T-helper 17 cell (primary cell): ENCODE measurements at places on chromosomes 5 and 9.

GRCh38 chr5:25090275-25090674, 445.5 kb upstream of the CDH10 start:
- H3K36me3 ChIP-seq = no peaks in the 10 kb centered on the region
- H3K27me3 ChIP-seq = no peaks in the 10 kb centered on the region
- H3K4me1 ChIP-seq = no peaks in the 10 kb centered on the region
- no peak overlapping the region for H3K4me3 ChIP-seq
- H3K27ac ChIP-seq = no peak overlapping the region

DNA sequence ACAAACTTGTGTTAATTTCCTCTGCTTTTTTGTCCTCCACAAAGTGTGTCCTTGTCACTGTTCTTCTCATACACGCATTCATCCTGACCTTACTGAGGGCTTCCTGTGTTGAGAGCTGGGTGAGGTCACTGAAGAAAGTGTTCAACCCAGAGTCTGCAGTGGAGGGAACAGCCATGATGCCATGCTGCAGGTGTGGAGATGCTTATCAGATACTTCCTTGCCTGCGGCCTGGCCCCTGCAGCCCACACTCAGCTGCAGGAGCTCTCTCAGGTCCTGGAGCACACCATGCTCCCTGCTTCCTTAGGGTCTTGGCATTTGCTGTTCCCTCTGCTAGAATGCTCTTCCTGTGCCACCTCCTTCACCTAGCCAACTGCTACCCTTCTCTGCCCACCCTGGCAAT, 108.1 kb upstream of the SPRY4 start:
- H3K36me3 ChIP-seq = no peaks in the 10 kb centered on the region
- peak overlapping the region; percentile 79 for H3K4me3 ChIP-seq
- no peaks in the 10 kb centered on the region for H3K27me3 ChIP-seq
- H3K27ac ChIP-seq = peak overlapping the region; percentile 97
- peak; percentile 41 for DNase-seq

DNA sequence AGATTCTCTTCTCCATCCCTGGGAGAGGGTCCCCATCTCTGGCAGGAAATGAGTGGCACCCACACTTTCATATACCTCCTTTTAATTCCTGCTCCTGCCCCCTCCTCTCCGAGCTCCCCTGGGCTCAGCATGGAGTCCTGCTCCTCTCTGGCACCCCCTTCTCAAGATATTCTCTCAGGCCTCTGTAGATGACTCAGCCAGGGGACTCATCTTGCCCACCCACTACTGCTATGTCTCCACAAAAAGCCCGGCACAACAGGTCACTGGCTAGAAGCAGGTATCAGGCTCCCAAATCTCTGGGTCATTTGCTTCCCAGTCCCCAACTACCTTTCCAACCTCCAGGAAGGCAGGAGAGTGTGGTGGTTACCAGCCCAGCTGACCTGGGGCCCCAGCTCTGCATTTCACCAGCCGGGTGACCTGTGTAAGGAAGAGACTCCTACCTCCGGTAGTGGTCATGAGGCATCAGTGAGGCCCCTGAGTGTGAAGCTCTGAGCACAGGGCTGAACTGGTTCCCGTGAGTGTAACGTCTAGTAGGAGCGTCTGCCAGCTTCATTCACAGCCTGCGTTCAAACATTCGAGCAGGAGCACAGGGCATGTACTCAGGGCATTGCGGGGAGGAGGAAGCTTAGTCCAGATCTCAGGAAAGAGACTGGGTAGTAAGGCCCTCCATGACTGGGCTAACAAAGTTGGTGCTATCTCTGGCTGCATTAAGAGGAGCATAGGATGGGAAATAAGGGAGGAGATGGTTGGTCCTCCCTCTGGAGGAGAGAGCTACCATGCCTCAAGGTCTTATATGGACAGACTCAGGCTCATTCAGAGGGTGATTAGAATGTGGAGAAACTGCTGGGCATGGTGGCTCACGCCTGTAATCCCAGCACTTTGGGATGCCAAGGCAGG, 63.7 kb downstream of the LMX1B start:
- H3K36me3 ChIP-seq = peaks cover 20% of the 10 kb centered on the region
- no peak for DNase-seq
- no peak overlapping the region for H3K27ac ChIP-seq
- H3K27me3 ChIP-seq = peaks cover 92% of the 10 kb centered on the region

- no peak overlapping the region for H3K4me3 ChIP-seq
- peaks cover 6% of the 10 kb centered on the region for H3K4me1 ChIP-seq
- no peak overlapping the region for H3K27ac ChIP-seq
These were observed 3.6 kb upstream of the NR5A1 start for GRCh38 chr9:124510650-124511425.

- H3K36me3 ChIP-seq = no peaks in the 10 kb centered on the region
- H3K27me3 ChIP-seq = peaks cover 17% of the 10 kb centered on the region
- DNase-seq = peak; percentile 82
- H3K4me1 ChIP-seq = peaks cover 18% of the 10 kb centered on the region
- peak within 1 kb of the TSS; percentile 90 for H3K4me3 ChIP-seq
These were observed at the start of gene NPDC1 for GRCh38 chr9:137046088-137046787. NPDC1 (minus strand) TSS chr9:137046177; CDS start chr9:137045989, 188 bp downstream.

DNA sequence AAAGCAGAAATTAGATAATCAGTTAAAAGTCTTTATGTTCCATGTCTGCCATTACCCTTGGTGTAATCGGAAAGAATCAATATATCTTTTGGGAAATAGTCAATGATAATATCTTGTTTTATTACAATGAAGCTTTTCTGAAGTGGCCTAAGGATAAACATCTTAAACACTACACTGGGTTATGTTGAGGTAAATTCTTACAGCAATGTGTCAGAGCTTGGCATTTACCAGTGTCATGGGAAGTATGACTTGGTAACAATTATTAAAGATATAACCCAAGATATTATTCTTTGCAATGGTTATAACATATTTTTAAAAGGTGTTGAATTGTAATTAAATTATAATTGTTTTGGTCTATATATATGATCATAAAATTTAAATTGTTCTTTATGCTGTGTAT, 84.7 kb downstream of the CFAP95 start:
- no peaks in the 10 kb centered on the region for H3K4me1 ChIP-seq
- no peaks in the 10 kb centered on the region for H3K36me3 ChIP-seq
- H3K27ac ChIP-seq = no peak overlapping the region
- H3K27me3 ChIP-seq = peaks cover 33% of the 10 kb centered on the region
- no peak overlapping the region for H3K4me3 ChIP-seq
- DNase-seq = no peak

- H3K27me3 ChIP-seq = no peaks in the 10 kb centered on the region
- H3K27ac ChIP-seq = no peak overlapping the region
- H3K4me1 ChIP-seq = no peaks in the 10 kb centered on the region
- H3K4me3 ChIP-seq = no peak overlapping the region
- no peaks in the 10 kb centered on the region for H3K36me3 ChIP-seq
These were observed 71.2 kb upstream of the IZUMO3 start for GRCh38 chr9:24616863-24617262.

GRCh38 chr5:17258431-17258830, 41.0 kb downstream of the BASP1 start:
- no peak overlapping the region for H3K27ac ChIP-seq
- no peaks in the 10 kb centered on the region for H3K27me3 ChIP-seq
- no peak overlapping the region for H3K4me3 ChIP-seq
- DNase-seq = no peak

GRCh38 chr5:15522187-15522520, 22.2 kb downstream of the FBXL7 start:
- no peaks in the 10 kb centered on the region for H3K4me1 ChIP-seq
- H3K27me3 ChIP-seq = no peaks in the 10 kb centered on the region
- no peak overlapping the region for H3K4me3 ChIP-seq
- no peaks in the 10 kb centered on the region for H3K36me3 ChIP-seq
- H3K27ac ChIP-seq = no peak overlapping the region

DNA sequence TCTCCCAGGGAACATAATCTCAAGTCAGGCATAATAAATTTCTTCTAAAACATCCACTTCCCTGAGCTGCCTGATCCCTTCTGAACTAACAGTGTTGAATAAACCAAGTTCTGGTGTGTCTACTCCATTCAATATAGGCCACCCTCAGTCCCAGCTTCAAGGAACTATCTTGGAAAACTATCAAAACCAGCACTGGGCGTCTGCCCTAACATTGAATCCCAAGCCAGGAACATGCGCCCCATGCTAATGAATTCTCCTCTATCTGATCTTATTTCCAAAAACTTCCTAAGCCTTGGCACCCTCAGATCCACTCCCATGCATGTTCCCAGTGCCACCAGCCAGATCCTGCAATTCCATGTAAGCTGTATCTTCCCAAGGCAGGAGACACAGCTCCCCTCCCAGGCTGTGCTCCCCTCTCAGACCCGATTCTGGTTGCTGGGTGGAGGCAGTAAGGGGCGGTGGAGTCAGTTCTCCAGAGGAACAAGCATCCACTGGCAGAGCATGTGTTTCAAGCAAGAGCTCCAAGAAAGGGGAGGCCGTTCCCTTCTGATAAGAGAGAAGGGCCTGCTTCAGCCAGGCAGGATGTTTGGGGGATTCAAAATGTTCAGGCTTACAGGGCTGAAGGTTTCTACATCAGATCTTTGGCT, 13.1 kb upstream of the FOXI1 start:
- H3K36me3 ChIP-seq = no peaks in the 10 kb centered on the region
- H3K27ac ChIP-seq = no peak overlapping the region
- no peak overlapping the region for H3K4me3 ChIP-seq

- H3K4me3 ChIP-seq = peak overlapping the region; percentile 82
- peaks cover 27% of the 10 kb centered on the region for H3K27me3 ChIP-seq
- H3K4me1 ChIP-seq = peaks cover 24% of the 10 kb centered on the region
These were observed 1.3 kb downstream of the RAI14 start for GRCh38 chr5:34657274-34657921.

DNA sequence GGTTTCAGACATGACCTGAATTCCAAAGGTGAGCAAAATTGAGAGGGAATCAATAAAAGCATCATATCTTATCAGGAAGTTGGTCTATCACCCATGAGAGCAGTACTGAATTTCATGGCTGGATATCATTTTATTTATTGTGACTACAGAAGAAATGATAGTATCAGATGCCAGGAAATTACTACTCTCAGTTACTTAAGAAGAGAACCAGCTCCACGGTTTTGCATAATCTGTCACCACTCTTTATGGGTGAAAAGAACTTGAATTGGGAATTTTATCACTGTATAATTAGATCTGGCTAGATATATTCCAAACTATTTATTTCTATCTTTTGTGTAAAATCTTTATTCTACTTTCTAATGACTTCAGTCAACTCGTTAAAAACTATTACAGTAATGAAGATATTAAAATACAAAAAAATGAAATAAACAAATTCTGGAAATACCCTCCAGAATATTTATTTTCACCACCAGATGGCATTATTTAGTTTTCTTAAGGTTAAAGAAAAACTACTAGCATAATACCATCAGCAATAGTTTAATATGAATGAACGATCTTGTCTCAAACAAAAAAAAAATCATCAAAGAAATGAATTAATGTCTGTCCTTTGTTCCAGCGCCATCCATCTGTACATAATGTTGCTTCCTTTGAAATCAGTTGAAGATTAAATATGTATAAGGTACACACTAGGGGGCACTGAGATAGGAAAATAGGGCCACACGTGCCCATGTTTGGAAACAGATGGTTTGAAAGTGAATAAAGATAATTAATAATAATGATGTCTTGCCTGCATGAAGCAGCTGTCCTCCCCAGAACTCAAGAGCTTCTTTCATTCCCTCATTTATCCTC, 84.7 kb upstream of the SLCO6A1 start:
- H3K27me3 ChIP-seq = peaks cover 28% of the 10 kb centered on the region
- H3K4me3 ChIP-seq = no peak overlapping the region
- H3K36me3 ChIP-seq = no peaks in the 10 kb centered on the region
- H3K27ac ChIP-seq = no peak overlapping the region
- peaks cover 4% of the 10 kb centered on the region for H3K4me1 ChIP-seq

DNA sequence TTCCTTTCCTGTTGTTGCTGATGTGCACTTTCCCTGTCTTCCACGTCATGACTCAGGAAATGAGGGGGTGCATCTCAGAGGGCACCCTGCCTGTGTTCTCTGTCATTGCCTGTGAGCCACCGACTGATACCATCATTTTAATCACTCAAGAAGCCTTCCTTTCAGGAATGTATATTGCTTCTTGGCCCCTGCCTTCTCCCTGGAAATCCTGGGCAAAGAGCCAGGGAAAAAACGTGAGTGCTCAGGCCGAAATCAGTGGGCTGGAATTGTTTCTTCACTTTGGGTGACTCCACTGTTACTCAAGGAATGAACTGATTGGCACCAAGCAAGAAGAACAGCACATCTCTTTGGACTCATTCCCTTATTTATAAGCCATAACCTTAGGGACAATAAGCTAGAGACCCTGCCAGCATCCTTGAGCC, 126.1 kb downstream of the SNX18 start:
- H3K36me3 ChIP-seq = no peaks in the 10 kb centered on the region
- no peak overlapping the region for H3K27ac ChIP-seq
- H3K27me3 ChIP-seq = no peaks in the 10 kb centered on the region
- H3K4me1 ChIP-seq = peaks cover 33% of the 10 kb centered on the region
- H3K4me3 ChIP-seq = no peak overlapping the region

DNA sequence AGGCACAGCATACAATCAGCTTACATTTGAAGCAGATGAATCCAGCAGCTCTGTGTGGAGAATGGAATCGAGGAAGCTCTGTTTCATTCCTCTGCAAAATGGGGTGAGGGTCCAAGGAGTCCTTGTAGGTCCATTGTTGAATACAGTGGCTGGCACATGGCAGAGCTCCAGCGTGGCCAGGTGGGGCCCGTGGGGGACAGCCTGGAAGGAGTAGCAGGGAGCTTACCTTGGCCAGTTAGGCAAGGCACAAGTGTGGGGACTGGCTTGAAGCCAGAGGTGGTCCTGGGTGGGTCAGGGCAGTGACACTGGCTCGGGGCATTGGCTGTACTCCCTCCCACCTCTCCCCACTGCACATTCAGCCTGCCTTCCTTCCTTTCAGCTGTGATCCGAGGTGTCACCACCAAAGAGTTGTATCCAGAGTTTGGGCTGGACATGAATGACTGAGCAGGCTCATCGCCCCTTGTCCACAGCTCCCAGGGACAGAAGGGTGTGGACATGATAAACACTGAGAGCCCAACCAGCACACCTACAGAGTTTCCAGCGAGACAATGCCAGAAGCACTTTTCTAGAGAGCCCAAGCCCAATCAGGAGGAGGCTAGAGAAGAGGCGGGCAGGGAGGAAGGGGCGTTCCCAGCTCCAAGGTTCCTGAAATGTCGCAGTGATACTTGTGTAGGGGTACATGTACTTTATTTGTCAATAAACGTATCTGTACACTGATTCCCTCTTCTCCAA, 12.4 kb downstream of the SWI5 start:
- peaks cover 3% of the 10 kb centered on the region for H3K36me3 ChIP-seq
- no peaks in the 10 kb centered on the region for H3K4me1 ChIP-seq
- H3K27me3 ChIP-seq = no peaks in the 10 kb centered on the region
- DNase-seq = no peak
- no peak overlapping the region for H3K4me3 ChIP-seq

GRCh38 chr5:110757118-110757729, 18.4 kb downstream of the SLC25A46 start:
- no peak overlapping the region for H3K4me3 ChIP-seq
- no peak for DNase-seq
- peaks cover 10% of the 10 kb centered on the region for H3K36me3 ChIP-seq
- no peaks in the 10 kb centered on the region for H3K27me3 ChIP-seq

DNA sequence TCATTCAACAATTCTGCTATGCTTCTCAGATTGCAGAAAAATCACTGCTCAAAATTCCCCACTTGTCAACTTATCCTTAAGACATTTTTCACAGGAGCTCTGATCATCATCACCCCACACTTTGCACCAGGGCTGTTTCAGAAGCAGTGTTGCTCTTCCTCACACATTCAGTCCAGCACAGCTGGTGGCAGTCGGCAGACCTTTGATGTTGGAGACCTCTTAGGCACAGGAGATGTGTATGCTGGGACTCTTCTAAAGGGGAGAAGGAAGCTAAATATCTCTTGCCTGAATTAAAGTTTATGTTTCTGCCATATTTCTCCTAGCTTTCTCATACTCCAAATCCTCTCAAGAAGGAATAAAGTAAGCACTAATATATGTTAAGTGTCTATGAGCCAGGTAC, 44.8 kb upstream of the SSBP2 start:
- H3K27ac ChIP-seq = no peak overlapping the region
- H3K4me3 ChIP-seq = no peak overlapping the region
- no peaks in the 10 kb centered on the region for H3K36me3 ChIP-seq
- peaks cover 12% of the 10 kb centered on the region for H3K27me3 ChIP-seq
